ENCODE measurements at places on chromosomes 5 and 9. TPM values are rescaled to one million over a fixed set of nuclear protein-coding genes. Genes with fewer than 3 reads are reported as not detected.

- DNase-seq = no peak
Measured at GRCh38 chr5:130234816-130235215, 330.6 kb downstream of the CHSY3 start.

GRCh38 chr5:172505845-172506244, 51.5 kb upstream of the SH3PXD2B start:
- no peak for DNase-seq

GRCh38 chr9:135343837-135344522, 135.6 kb upstream of the PPP1R26 start:
- DNase-seq = no peak

DNA sequence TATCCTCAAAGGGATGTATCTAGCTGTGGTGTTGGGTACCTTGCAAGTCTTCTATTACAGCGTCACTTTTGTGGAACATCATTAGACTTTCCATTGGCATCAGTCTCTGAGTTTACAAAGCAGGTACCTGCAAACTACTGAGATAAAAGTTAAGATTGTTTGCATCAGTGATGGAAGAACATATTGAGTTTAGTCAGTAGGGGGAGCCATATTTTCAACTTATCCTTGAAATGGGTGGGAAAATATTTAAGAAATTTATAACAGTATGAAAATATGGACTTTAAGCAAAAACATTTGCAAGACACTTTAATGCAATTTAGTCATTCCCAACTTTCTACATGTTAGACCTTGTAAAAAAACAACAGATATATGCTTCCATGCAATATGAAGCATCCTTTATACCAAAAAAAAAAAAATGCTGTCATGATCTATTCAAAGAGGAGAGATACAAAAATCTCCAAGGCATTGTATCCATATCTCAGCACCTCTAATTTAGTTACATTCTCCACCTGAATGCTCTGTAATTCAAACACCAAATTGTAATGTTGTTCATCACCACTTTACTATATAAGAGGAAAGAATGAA, 98.6 kb upstream of the ADAMTS19 start:
- DNase-seq = no peak

- DNase-seq = no peak
Measured at GRCh38 chr9:107612136-107612535, 122.6 kb upstream of the KLF4 start.

DNA sequence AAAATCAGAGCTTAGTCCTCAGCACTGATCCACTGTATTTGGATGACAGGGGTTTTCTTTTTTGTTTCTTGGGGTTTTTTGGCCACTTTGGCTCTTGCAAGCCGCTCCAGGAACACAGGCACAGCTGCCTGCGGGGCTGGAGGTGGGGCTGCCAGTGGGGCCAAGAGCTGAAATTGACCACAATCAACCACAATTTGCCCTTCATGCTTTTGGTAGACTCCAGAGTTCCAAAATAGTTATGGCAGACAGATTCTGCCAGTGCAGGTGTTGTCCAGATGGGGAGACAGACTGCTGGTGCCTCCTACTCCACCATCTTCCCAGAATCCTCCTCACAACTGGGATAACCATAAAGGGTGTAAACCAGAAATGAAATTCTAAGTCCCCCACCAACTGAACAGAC, 36.5 kb downstream of the PLEKHG4B start:
- DNase-seq = no peak

- DNase-seq = no peak
Measured at GRCh38 chr9:27436234-27436633, 87.9 kb upstream of the IFNK start.

- peak; percentile 77 for DNase-seq
Measured at GRCh38 chr5:78518365-78519197, 130.0 kb downstream of the LHFPL2 start.

DNA sequence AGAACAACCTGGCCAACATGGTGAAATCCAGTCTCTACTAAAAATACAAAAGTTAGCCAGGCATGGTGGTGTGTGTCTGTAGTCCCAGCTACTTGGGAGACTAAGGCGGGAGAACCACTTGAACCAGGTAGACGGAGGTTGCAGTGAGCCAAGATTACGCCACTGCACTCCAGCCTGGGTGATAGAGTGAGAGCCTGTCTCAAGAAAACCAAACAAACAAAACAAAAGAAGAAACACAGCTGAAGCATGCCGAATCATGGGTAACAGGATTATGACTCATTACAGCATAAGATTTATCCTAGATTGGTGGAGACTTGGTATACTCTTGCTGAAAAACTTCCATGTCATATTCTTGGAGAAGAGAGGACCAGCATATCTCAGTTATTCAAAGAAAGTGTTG, 236.7 kb upstream of the CCNH start:
- no peak for DNase-seq

GRCh38 chr5:33422191-33422590, 18.6 kb upstream of the TARS1 start:
- DNase-seq = no peak

- no peak for DNase-seq
Measured at GRCh38 chr9:84939774-84940173, 270.2 kb downstream of the NTRK2 start.

DNA sequence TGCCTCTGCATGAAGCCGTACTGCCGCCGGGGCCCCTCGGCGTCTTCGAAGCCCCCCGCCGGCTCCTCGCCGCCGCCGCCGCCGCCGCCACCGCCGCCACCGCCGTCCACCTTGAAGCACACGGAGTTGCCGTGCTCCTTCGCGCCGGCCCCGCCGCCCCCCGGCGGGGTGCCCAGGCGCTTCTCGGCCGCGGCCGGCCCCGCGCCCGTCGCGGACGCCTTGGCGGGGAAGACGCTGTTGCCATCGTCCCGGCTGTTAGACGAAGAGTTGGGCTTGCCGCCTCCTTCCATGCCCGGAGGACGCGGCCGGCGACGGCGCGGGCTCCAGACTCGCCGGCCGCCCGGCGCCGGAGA, 400 bp downstream of the HCN1 start:
- DNase-seq = no peak

GRCh38 chr9:68750255-68750654, 45.2 kb downstream of the PIP5K1B start:
- no peak for DNase-seq

DNA sequence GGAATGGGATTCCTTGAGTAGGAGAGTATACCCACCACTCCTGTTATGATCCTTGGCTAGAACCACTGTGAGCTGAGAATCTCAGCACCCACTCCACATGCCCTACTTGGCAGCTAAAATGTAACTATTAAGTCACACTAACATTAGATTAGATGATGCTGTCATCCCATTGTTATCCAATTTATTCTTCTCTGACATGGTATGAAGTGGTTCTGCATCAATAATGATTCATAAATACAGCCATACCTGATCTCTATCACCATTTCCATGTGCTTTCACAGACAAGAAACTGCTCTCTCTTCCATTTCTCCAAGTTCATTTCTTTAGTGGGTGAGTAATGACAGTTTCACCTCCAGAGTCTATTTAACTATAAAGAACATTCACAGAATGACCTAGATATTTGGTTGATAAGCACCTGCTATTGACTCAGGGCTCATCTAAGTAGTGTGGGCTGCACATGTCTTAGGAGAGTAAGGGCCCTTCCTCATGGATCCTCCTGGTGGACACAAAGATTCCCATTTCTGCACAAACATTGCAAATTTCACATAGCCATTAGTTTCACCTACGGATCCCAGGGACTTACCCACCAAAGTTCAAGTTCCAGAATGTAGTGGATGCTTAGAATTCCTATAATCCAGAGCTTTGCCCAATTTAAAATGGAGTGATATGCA, 187.9 kb downstream of the EBF1 start:
- no peak for DNase-seq

Gene AIF1L
- 0.31 TPM for polyA plus RNA-seq

Gene SPATA31A3
- not detected for polyA plus RNA-seq

Gene TLX3
- polyA plus RNA-seq = not detected

Gene FPGS
- polyA plus RNA-seq = 34.6 TPM

Gene KCNV2
- polyA plus RNA-seq = not detected

Gene SHROOM1
- polyA plus RNA-seq = 6.0 TPM

Gene TMEM232
- polyA plus RNA-seq = 0.50 TPM

All from AG04450 (cell line).